ENCODE measurements at places on chromosomes 13 and 19.

- DNase-seq, result no peak
These were observed 224.0 kb upstream of the UBL3 start for GRCh38 chr13:30074431-30074830.

GRCh38 chr13:112616586-112617362 is 28.8 kb upstream of the TUBGCP3 start:
- no peak for DNase-seq

DNA sequence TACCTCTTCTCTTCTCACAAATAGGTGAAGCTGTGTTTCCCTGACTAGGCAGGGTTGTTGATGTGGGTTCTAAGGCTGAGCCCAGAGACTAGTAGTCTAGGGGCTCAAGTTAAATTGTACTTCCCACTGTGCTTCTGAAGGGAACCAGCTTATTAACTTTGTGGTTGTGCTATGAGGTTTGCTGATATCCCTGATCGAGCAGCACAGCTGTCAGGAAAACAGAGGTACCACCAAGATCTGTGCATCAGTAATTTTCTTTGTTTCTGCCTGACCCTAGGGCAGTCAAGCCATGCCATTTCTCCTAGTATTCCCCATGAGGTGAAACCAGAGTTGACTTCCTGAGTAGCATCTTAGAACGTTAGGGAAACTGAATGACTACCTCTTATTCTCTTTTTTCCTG is 853.8 kb upstream of the MIR17HG start:
- no peak for DNase-seq

DNA sequence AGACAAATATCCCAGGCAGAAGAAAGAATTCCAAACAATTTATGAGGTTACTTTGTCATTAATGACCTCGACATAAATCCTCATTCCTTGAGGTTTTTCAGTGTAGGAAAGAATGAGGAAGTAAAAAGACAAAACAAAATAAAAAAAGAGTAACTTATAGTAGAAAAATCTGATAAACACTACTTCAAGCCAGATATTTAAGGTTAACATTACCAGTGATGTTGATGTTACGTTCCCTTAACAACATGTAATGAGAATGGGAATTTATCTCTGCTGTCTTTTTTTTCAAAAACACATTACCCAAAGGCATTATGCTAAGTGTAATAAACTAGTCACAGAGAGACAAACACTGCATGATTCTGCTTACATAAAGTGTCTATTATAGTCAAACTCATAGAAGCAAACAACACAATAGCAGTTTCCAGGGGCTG is 935.1 kb downstream of the SLITRK1 start:
- no peak for DNase-seq
